PC-9 (cell line): ENCODE measurements at places on chromosomes 2 and 18.
A peak's percentile ranks its signal among the peaks of the same experiment; 100 is the strongest.

- DNase-seq = no peak
Measured at GRCh38 chr2:207528980-207529329, 807 bp upstream of the CREB1 start.

- DNase-seq = no peak
Measured at GRCh38 chr18:80010551-80010906, 22.2 kb upstream of the TXNL4A start.

DNA sequence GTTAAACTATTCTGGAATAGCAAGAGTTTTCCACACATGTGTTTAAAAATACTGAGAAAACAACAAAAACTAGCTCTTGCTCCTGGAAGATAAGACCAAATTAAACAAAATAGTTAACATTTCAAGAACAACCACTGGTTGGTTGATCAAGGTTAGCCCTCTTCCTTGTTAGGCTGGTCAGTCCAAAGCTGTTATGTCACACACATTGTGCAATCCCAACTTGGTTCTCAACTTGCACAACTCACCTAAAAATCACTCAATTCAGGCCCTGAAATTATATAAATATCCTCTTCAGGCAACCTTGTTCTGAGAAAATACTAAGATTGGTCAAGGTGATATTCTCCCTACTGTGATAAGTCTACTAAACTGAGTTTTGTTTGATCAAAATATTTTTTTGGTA is 169.7 kb upstream of the LRP1B start:
- DNase-seq = no peak

DNA sequence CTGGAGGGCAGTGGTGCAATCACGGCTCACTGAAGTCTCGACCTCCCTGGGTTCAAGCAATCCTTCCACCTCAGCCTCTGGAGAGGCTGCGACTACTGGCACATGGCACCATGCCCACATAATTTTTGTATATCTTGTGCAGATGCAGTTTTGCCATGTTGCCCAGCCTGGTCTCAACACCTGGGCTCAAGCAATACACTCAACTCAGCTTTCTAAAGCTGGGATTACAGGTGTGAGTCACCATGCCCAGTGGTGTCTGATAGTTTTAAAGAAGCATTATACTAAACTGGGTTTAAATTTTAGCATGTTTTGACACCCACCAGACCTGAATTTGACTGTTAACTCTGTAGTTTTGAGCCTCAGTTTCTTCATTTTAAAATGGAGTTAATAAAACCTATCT is 109.4 kb upstream of the SLC38A11 start:
- no peak for DNase-seq

- DNase-seq = no peak
Measured at GRCh38 chr2:37232131-37232933, 874 bp downstream of the NDUFAF7 start.

GRCh38 chr2:129492548-129492947 is 486.9 kb upstream of the RAB6C start:
- DNase-seq = no peak

DNA sequence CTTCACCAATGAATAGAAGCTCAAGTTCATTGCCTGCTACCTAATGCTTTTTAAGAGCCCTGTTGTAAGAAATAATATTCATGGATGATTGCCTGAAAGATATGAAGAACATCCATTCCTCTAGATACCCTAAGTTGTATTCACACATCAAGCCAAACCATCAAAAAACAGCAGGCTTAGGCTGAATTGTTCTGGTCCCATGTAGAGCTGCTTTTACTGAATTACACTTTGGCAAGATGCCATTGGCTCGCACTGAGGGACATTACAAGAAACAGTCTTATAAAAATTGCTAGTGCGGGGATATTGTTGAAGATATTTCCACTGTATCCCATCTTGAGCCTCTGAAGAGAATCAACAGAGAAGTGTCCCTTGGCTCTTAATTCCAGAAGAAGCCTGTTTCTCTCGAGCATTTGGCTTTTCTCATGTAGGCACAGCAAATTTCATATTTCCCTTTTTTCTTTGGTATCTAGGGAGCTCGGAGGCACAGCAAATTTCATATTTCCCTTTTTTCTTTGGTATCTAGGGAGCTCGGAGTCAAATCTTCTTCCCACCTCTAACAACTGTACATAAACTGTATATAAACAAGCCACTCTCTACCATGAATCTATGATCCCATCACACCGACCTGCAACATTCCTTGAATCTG is 107.5 kb downstream of the COLEC12 start:
- DNase-seq = no peak

- DNase-seq = no peak
Measured at GRCh38 chr2:100039291-100039980, 103.0 kb downstream of the AFF3 start.

DNA sequence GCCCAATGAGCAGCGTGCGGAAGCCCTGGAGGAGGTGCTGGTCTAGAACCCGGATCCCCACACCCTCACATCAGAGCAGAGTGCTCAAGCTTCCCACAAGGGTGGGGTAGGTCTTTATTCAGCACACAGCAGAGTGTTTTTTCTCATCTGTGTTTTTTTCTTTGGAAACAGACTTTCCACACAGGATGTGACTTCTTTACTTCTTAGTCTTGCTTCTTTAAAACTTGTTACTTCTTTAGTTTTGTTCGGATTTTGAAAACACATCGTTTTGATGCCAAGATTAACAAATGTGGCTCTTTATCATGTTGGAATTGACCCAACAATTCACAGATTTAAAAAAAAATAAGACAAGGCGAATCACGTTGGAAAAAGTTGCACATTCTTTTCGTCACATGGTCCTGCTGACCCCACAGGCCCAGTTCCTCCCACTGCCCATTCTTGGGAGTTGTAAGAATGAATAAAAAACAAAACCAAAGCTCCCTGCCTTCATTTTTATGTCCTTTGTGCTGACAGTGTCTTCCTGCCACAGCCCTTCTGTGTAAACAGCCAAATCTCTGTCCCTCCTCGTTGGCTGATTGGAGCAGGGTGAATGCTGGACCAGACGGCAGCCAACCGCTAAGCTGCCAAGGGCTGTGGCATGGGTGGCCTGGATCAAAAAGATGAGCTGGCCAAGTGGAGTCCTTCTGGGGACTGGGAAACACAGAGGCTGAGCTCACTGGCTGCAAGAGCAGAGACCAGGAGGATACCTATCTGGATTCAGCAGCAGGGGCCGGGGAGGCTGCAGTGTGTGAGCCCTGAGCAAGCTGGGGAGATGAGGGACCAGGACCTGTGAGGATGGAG is 81.6 kb downstream of the TWIST2 start:
- DNase-seq = no peak

DNA sequence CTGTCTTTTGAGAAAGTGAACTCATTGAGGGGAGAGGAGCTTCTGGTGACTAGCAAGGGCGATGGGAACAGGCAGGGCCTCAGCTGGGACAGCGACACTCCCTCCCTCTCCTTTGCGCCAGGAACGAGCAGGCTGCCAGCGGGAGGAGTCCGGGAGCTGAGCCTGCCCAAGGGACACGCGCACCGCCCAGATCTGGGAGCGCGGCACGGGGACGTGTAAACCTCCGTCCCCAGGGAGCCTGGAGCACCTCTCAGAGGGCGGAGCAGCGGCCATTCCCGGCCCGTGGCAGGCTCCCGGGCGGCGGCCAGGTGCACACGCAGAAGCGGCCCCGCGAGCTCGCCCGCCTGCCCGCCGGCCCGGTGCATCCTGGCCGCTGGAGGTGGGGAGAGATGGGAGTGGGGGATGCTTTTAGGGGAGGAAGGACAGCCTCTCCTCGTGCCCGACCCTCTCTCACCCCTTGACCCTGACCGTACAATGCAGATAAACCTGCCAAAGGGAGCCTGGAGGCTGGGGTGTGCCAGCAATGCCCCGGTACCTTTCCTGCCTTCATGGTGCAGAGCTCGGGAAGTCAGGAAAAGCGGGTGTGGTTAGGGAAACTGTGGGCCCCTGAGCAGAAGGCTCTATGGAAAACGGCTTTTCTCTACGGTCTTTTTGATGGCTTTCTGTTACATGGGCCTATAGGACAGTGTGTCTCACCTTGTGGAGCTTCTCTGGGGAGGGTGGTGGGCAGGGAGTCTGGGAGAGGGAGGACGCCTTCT is 2.2 kb downstream of the AQP4 start:
- no peak for DNase-seq

DNA sequence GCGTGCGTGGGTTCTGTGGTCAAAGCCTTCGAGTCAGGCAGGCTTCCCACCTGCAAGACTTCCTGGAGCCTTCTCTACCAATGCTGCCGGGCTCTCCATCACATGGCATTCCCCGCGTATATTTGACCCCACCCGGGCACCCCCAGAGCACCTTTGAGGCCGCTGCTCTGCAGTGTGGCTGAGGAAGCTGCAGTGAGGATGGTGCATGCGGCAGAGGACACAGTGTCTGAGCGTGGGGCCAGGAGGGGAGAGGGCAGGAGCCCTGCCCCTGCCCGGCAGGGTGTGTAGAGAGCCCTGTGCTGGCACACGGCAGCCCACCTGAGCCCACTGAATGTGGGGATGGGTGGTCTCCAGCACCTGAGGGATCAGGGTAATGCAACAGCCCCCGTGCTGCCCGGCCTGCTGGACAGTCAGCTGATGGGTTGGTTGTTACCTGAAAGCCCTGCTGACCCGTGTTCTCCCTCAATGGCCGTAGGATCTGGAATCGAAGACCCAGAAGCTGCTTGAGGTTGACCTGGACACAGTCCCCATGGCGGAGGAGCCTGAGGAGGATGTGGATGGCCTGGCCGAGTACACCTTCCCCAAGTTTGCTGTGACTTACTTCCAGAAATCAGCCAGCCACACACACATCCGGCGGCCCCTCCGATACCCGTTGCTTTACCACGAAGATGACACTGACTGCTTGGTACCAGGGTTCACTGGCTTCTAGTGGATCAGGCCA is 36.8 kb upstream of the GPR17 start:
- DNase-seq = no peak

DNA sequence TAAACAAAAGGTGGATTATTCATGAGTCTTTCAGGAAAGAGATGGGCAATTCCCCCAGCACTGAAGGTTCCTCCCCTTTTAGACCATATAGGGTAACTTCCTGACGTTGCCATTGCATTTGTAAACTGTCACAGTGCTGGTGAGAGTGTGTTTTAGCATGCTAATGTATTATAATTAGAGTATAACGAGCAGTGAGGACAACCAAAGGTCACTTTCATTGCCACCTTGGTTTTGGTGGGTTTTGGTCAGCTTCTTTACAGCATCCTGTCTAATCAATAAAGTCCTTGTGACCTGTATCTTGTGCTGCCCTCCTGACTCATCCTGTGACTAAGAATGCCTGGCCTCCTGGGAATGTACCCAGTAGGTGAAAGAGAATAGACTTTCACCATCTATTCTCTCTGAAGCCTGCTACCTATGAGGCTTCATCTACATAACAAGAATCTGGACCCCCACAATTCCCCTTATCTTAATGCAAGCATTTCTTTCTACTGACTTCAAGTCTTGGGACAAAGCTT is 148.7 kb downstream of the CABLES1 start:
- peak; percentile 44 for DNase-seq

DNA sequence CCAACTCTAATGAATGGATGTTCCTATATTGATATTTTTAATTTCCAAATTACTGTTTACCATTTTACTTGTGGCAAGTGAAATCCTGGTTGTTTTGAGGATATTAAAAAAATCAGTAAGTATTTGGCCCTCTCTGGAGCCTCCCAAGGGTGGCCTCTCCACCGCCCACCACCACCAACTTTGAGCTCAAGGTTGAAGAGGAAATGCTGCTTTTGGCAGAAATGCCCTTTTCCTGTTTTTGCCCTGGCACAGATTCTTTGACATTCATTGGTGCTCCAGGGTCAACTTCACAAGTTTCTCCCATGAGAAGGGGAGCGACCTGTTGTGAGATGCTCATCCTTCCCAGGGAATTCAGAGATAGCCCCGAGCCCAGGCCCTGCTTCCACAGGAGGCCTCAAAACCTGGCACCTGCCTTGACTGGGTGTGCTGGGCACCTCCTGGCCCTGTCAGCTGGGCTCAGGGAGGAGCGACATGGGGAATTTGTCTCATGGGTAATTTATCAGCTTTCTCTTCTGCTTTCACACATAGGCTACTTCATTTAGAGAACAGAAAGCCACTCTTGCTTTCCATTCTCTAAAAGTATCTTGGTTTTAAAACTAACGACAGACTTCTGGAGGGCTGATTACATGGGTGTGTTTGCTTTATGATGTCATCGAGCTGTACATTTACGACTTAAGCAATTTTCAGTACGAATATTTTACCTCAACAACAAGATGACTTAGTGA is 6.9 kb downstream of the CD8A start:
- DNase-seq = no peak

- no peak for DNase-seq
Measured at GRCh38 chr2:186126181-186126580, 359.9 kb upstream of the ZC3H15 start.

GRCh38 chr2:26903676-26904075 is 55.7 kb downstream of the DPYSL5 start:
- DNase-seq = no peak

GRCh38 chr2:105787376-105788318 is 42.9 kb downstream of the NCK2 start:
- DNase-seq = no peak

GRCh38 chr2:239916205-239917124 is 108.7 kb downstream of the NDUFA10 start:
- peak; percentile 63 for DNase-seq

- no peak for DNase-seq
Measured at GRCh38 chr18:36665952-36666351, 162.8 kb downstream of the TPGS2 start.

GRCh38 chr18:48929941-48930713 is 20.6 kb downstream of the SMAD7 start:
- DNase-seq = no peak

DNA sequence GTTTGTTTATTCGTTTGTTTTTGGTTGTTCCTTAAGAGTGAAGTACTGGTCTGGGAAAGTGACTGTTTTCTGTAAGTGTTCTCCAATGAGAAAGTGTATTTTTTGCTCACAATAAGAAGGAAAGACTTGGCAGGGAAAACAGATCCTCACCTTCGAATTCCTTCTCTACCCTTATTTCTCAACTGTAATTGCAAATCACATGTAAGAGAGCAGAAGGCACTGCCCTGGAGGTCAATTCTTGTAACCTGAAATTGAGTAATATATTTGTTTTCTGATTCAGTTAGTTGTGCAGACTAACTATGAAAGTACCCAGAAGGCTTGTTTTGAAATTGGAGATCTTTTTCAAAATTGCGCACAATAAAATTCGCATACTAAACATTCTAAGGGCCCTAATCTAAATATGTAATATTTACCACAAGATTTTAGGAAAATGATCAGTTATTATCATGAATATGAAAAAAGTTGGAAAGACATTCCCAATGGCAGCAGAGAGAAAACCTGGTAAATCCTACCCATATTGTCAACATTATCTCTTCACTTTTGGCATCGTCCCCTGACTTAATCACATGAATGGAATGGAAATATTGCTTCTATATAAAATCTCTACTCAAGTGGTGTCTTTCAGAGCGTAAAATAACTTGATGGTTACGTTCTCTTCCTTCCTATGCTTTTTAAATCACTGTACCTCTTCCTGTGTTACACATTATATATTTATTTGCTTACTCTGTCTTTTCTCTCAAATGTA is 24.1 kb downstream of the TFPI start:
- DNase-seq = no peak

GRCh38 chr2:121611730-121612705 is 37.2 kb downstream of the CLASP1 start:
- no peak for DNase-seq

DNA sequence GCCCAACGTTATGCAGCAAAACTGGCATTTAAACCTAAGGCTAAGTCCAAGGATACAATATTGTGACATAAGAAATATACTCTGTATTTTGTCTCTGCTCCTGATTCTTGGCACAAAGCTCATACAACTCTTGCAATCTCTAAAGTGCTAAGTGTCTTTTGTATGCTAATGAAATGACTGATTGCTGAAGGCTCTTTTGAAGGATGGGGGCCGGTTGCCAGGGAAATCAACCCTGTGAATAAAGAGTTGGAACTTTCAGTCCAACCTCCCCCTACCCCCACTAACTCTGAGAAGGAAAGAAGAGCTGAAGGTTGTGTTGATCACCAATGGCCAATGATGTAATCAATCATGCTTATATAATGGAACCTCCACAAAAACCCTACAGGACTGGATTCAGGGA is 40.3 kb downstream of the SESTD1 start:
- no peak for DNase-seq
